ENCODE measurements at places on chromosomes 6 and 20.
A peak's percentile ranks its signal among the peaks of the same experiment; 100 is the strongest.

DNA sequence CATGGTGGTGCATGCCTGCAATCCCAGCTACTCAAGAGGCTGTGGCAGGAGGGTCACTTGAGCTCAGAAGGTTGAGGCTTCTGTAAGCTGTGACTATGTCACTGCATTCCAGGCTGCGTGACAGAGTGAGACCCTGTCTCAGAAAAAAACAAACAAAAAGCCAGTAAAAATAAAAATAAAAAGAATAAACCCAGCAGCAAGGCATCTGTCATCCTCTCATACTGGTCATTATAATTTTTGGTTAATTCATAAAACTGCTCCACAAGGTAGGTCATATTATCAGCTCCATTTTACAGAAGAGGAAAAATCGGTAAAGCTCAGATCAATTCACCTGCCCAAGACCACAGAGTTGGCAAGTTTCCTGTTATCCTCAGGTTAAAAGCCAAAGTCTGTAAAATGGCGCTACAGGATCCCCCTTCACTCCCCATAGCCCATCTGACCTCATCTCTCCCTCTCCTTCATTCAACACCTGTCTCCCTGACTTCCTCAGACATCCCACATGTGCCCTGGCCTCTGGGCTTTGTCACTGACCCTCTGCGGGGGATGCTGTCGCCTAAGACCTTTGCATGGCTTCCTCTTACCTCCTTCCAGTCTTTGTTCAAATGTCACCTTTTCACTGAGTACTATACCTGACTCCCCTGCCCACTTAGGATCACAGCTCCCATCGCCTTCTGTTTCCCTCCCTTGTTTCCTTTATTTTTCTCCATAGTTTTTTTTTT lies 213.2 kb upstream of the ZNF217 start:
- no peak for DNase-seq

- DNase-seq, result no peak
Observed at GRCh38 chr6:140641412-140641811, 1267.0 kb upstream of the CITED2 start.

DNA sequence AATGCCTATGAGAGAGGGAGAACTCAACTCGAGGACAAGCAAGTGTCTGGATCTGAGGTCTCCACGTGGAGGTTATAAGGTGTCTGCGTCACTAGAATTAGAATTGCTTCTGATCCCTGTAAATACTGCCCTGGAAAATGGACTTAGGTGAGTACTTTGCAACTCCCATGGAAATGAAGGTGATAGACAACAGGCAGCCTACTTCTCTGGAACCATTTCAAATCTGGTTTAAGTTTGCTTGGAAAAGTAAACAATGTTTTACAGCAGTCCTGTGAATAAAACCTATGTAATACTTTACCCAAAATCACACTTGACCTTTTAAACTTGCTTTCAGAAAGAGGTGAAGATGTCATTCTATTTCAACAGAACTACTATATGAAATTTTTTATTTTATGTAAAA lies 70.1 kb upstream of the TENT5A start:
- DNase-seq, result no peak

GRCh38 chr20:17568972-17569521 lies 828 bp upstream of the DSTN start:
- peak; percentile 97 for DNase-seq

GRCh38 chr6:15131651-15132061 lies 114.2 kb upstream of the JARID2 start:
- no peak for DNase-seq

- DNase-seq, result no peak
Observed at GRCh38 chr20:58518387-58518786, 3.2 kb upstream of the APCDD1L start.

Data from brain microvascular endothelial cell (primary cell).